ENCODE measurements at places on chromosomes 12 and 14.

DNA sequence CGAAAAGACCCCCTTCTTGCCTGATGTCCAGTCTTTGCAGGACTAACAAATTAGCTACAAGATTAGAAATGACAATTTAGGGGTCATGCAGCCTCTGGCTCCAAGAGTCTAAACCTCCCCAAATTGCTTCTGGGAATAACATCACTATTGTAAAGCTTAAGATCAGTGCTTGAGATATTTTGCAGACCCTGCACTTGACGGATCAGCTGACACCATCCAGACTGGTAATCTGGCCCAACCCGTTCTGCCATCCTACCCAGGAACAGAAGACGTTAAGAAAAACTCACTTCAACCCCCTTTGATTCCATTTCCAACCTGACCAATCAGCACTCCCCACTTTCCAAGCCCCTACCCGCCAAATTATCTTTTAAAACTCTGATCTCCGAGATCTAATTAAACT lies 236.7 kb upstream of the KRR1 start:
- no peaks in the 10 kb centered on the region for H3K4me1 ChIP-seq
- H3K4me3 ChIP-seq = no peak overlapping the region
- H3K27ac ChIP-seq = no peak overlapping the region
- no peak for DNase-seq

- peaks cover 5% of the 10 kb centered on the region for H3K36me3 ChIP-seq
- H3K27ac ChIP-seq = peak overlapping the region; percentile 80
- peaks cover 60% of the 10 kb centered on the region for H3K4me1 ChIP-seq
- no peaks in the 10 kb centered on the region for H3K27me3 ChIP-seq
- no peak for DNase-seq
Observed at GRCh38 chr12:6468283-6468575, 2.2 kb downstream of the VAMP1 start.

GRCh38 chr14:55889124-55889523 lies 229.1 kb upstream of the PELI2 start:
- peaks cover 26% of the 10 kb centered on the region for H3K27me3 ChIP-seq
- H3K4me3 ChIP-seq = no peak overlapping the region
- no peak overlapping the region for H3K27ac ChIP-seq
- H3K4me1 ChIP-seq = peaks cover 3% of the 10 kb centered on the region
- DNase-seq = no peak

DNA sequence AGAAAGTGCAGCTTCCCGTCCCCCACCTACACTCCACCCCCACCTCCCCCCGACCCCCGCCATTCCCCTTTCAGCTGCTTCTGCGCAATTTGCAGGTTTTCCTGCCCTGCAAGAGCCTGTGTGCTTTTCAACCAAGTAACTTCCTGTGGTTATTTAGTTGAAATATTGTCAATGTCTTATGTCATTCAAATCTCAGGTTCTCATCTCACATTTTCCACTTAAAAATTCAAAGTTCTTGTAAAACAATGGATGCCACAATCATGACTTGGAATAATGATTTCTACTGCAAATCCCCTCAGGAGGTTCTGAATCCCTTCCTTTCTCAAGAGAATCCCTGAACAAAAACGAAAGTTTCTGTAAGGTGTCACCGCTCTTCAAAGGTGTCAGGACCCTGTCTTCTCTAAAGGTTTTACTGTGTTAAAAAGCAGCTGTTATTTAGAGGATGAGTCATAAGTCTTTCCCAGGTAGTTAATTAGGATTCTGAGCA lies 31.6 kb downstream of the WBP11 start:
- H3K27ac ChIP-seq = peak overlapping the region; percentile 100
- H3K36me3 ChIP-seq = peaks cover 5% of the 10 kb centered on the region
- H3K4me3 ChIP-seq = peak overlapping the region; percentile 97
- H3K27me3 ChIP-seq = no peaks in the 10 kb centered on the region

DNA sequence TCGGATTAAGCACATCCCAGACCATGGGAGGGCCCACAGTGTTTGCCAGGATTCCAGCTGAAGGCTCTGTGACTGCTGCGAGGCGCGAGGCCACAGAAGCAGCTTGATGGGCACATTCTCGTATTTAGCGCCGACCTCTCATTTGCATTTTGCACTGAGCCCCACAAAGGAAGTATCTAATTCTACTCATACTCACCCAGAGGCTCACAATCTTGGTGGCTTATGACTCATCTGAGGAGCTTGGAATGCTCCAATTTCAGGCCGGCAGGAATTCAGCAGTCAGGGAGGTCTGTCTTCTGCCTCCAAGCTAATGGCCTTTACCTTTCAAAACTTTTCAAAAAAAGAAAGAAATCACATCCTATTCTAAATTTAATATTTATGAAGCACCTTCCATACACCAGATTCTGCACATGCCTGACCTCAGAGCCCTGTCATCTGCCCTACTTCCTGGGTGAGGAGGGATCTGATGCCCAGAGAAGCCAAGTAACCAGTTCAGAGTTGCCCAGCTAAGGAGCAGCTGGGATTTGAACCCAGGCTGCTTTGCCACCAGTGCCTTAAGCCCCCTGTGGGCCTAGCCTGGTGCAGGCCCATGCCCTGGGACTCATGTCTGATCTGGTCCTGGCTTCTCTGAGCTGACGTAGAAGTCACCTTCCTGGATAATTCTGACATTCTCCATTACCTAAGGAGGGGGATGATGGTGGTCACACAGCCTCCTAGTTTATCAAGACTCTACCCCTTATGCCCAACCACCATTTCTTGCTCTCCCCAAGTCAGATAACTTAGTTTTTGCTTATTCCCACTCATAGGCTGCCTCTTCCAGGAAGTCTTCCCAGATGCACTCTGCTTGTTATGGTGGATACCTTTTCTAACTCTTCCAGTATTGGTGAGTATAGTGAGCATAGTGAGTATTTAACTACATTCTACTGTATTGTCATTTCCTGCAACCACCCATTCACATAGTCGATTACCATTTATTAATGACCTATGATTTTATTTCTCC lies 198.9 kb downstream of the RBM19 start:
- DNase-seq = no peak
- peaks cover 14% of the 10 kb centered on the region for H3K27me3 ChIP-seq
- no peak overlapping the region for H3K4me3 ChIP-seq
- H3K4me1 ChIP-seq = no peaks in the 10 kb centered on the region
- no peak overlapping the region for H3K27ac ChIP-seq
